Activated T-helper 2 cell treated with anti-CD3 and anti-CD28 coated beads, Interferon-gamma antibody, Interleukin-2, Interleukin-4, amounts not matched to agents 10 μg/mL and 5 μg/mL and 100 μg/mL, durations not matched to agents 14 hours and 24 hours and 36 hours (primary cell): ENCODE measurements at places on chromosomes 16 and 17. TPM values are rescaled to one million over a fixed set of nuclear protein-coding genes. Genes with fewer than 3 reads are reported as not detected.

Gene JUP
- total RNA-seq: 0.78 and 1.3 TPM in 2 replicates

Gene PPL
- total RNA-seq: not detected in 2 replicates

Gene KRTAP2-1
- not detected in 2 replicates for total RNA-seq

Gene KRTAP4-4
- total RNA-seq: not detected in 2 replicates

Gene DNASE1
- 14.0 and 14.6 TPM in 2 replicates for total RNA-seq

Gene PAGR1
- 27.6 and 29.5 TPM in 2 replicates for total RNA-seq

Gene KRT25
- not detected in 2 replicates for total RNA-seq

Gene ERAL1
- 54.5 and 60.4 TPM in 2 replicates for total RNA-seq
